ENCODE measurements at places on chromosomes 11 and 22. TPM values are rescaled to one million over a fixed set of nuclear protein-coding genes. Genes with fewer than 3 reads are reported as not detected.

Gene MYOD1
- not detected for total RNA-seq

- DNase-seq: no peak
Observed at GRCh38 chr11:113261709-113262475, 52.5 kb upstream of the TTC12 start.

Gene DNAJB7
- total RNA-seq: not detected

DNA sequence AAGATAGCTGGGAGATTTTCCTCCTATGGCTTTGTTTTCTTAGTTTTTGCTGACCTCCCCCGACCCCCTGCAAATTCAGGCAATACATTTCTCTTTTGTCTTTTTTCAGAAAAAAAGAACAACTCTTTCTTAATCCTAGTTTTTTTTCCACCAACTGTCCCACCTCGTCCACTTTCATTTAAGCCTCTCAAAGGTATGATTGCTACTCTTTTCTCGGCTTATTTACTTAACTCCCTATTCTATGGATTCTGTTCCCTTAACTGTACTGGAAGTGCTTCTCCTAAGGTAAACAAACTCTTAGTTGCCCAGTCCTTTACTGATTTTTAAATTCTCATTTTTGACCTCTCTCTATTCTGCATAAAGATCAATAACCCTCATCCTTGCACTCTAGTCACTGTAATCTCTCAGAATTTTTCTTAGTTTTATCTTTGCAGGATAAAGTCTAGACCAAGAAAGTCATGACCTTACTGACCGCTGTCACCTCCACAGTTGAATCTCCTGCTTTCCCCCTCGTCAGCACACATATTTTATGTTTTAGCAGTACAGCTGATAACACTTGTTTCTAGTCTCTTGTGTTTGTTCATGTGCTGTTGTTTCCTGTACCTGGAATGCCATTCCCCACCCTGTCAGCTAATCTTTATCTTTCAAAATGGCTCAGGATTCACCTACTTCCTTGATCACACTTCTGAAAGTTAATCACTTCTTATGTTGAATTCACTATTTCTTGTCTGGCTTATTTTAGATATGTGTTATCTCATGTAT is 14.9 kb downstream of the TBCEL start:
- no peak for DNase-seq

DNA sequence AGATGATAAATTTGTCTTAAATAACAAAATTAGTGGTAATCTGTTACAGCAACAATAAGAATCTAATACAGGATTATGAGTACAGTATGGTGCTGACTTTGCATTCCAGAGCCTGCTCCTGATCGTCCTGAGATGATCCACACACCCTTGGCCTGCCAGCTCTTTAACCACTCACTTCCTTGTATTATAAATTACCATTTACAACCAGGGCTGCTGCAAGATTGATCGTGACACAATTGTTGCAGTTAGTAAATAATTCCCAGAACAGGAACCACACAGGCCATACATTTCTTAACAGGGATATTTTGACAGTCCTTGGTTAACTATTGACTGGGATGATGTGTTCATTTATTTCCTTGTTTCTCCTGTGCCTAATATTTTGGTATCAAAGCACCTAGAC is 3.8 kb upstream of the CBLIF start:
- DNase-seq: no peak

Gene MMP7
- total RNA-seq: 0.23 TPM

DNA sequence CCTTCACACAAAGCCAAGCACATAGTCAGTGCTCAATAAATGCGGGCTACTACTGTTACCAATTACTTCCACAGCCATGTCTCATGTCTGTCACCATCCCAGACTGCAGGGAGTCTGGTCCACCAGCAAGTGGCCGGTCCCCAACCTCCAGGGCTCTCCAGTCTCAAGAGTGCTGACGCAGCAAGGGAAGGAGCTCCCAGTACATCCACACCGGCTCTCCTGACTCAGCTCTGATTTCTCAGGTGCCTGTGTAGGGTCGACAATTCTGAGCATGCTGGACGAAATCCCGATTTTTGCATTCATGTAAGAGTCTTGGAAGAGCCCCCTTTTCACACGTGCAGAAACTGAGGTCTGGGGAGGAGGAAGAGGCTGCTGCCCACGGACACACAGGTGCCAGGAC is 10.3 kb upstream of the NEFH start:
- DNase-seq: no peak

Gene OR5B21
- not detected for total RNA-seq

GRCh38 chr11:117501237-117501898 is 173.7 kb downstream of the CEP164 start:
- no peak for DNase-seq

GRCh38 chr11:43549624-43550023 is 130.9 kb upstream of the HSD17B12 start:
- DNase-seq: no peak

DNA sequence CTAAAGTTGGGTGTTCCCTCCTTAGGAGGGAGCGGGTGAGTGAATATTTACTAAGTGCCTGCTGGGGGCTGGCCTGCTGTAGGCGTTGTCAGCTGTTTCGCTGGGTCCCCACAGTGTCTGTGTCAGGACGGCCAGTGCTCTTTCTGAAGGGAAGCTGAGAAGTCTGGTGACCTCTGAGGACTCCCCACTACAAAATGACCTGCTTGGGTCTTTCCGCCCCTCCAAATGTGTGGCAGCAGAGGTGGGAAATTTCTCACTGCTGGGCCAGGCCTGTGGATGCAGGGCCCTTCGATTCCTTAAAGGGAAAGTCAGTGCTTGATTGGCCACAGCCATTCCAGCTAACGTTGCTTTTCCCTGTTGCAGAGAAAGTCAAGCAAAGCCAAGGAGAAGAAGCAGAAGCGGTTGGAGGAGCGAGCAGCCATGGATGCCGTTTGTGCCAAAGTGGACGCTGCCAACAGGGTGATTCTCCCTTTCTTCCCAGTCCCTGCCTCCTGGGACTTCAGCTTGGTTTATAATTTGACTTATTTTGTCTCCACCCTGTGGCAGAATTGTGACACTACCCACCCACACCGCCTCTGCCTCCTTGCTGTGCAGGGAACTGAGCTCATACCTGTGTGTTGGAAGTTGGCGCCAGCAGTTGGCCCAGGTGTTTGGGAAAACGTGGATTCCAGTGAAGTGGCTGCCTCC is 6.8 kb downstream of the NAA40 start:
- peak; percentile 37 for DNase-seq

DNA sequence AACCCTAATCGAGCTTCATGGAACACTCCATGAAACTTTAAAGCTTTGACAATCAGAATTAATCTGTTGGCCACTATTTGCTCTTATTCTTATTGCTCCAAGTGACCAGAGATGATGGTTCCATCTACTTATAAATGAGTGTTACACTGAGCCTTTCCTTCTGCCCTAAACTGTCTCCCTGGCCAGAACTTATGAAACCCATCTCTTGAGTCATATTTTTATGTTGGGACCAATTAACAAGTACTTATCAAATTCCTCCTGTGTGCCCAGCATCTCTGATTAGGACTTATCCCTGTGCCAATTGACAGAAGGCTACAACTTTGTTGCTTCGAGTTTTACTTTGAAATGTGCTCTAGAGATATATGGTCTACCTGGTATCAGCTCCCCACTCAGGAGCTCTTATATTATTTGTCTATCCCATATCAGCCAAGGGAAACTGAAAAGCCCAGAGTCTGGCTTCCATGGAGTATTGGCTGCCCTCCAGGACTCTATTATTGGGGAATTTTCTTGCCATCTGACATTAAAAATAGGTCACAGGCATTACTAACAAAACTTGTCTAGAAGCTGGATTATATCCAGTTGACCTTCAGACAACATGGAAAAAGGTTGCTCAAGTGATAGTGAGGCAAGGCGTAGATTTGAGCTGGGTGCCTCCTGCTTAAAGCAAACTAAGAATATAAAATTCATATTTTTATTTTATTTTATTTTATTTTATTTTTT is 8.8 kb downstream of the KREMEN1 start:
- no peak for DNase-seq

DNA sequence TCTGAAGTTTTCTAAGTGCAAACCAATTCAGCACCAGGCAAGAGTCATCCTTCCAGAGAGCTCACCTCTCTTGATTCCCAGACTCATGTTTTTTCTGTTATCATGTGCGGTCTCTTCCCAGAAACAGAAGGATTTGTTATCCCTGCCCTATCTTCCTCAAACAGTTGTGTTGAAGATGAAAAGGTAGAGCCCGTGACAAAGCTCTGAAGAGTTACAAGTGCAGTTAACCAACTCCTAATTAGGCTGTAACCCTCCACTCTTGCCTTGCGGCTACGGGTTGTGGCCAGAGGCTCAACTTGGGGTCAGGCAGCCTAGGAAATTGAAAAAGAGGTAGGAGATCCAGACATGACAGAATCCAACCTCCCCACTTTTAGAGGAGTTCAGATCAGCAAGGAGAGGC is 76.2 kb upstream of the CADM1 start:
- no peak for DNase-seq

- no peak for DNase-seq
Observed at GRCh38 chr22:25853501-25854284, 111.7 kb downstream of the MYO18B start.

- no peak for DNase-seq
Observed at GRCh38 chr22:49206281-49206680, 621.4 kb downstream of the BRD1 start.

Gene CARD18
- total RNA-seq: not detected

GRCh38 chr11:61357233-61357893 is 4.3 kb downstream of the CYB561A3 start:
- no peak for DNase-seq

GRCh38 chr11:28858076-28858475 is 749.9 kb downstream of the METTL15 start:
- DNase-seq: no peak

All from T-cell (primary cell).